Psoas muscle (tissue), 8 donors: ENCODE measurements at places on chromosomes 5 and 9. TPM values are rescaled to one million over a fixed set of nuclear protein-coding genes. Genes with fewer than 3 reads are reported as not detected.

DNA sequence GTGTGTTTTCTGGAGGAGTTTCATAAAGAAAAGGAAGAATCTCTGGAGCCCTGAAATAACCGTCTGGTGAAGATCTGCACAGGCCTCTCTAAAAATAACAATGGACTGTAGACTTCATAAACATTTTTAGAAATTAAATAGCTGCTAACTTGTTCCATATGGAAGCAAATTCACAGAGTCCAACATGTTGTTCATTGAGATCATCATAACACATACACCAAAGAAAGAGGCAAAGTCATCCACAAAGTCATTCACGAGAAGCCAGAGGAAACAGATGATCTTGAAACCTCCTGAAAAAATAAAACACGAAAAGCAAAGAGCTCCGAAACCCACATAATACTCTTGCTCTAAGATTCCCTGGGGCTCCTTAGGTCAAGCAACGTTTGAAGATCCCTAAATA lies 347.8 kb downstream of the EFNA5 start:
- no peak for DNase-seq
- H3K27me3 ChIP-seq = no peaks in the 10 kb centered on the region
- no peak overlapping the region for H3K4me3 ChIP-seq
- no peak overlapping the region for H3K27ac ChIP-seq
- no peaks in the 10 kb centered on the region for H3K36me3 ChIP-seq
- no peaks in the 10 kb centered on the region for H3K4me1 ChIP-seq

GRCh38 chr9:113137196-113138168 lies 13.3 kb upstream of the SLC31A2 start:
- H3K4me1 ChIP-seq = no peaks in the 10 kb centered on the region
- DNase-seq = no peak
- H3K36me3 ChIP-seq = no peaks in the 10 kb centered on the region
- no peaks in the 10 kb centered on the region for H3K27me3 ChIP-seq

DNA sequence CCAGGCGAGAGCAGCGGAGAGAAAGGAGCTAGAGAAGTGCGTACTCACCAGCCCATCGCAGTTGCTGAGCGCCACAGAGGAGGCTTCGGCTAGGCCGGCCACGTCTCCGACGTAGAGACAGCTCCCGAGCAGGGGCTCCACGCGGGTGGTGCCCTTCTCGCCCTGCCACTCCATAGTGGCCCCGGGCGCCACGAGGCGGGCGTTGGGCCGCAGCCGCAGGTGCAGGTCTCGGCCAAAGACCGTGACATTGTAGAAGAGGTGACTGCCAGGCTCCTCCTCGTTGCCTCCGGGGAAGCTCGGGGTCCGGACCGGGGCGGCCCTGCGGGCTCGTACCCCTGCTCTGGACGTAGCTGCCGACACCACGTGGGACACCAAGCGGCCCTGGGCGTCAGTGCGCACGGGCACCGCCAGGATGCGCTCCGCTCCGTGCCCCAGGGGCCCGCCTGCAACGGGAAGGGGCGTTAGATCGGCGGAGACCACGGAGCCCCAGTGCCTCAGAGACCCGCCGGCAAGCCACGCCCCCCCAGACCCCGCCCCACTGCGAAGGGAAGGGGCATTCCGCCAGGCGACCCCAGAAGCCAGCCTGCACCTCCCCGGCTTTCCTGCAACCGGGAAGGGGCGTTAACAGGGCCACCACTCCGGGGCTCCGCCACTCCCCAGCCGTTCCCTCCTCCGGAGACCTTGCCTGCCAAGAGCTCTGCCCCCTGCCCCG lies 1.4 kb downstream of the ADAMTS2 start:
- no peak overlapping the region for H3K27ac ChIP-seq
- H3K4me1 ChIP-seq = peaks cover 6% of the 10 kb centered on the region
- H3K27me3 ChIP-seq = peaks cover 5% of the 10 kb centered on the region
- peak overlapping the region; percentile 73 for H3K4me3 ChIP-seq
- DNase-seq = peak; percentile 52

Gene ECPAS
- total RNA-seq = 273 TPM
